CD8-positive, alpha-beta memory T cell (primary cell): ENCODE measurements at places on chromosomes 16 and 17. TPM values are rescaled to one million over a fixed set of nuclear protein-coding genes. Genes with fewer than 3 reads are reported as not detected.

The PTRH2 gene
- 15.9 TPM for polyA plus RNA-seq

DNA sequence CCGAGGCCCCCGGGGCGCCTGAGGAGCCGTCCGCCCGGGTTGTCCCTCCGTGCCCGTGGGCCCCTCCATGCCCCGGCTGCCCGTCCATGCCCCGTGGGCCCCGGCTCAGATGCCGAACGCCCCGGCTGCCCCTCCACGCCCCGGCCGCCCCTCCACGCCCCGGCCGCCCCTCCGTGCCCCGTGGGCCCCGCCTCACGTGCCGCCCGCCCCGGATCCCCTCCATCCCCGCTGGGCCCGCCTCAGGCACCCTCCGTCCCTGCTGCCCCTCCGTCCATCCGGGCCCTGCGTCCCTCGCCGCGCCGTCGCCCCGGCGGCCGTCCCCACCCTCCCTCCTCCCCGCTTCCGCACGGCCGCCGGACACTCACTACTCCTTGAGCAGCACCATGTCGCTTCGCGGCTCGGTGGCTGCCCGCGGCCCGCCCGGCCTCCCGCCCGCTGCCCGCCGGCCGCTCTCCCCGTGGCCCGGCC, 382 bp downstream of the PITPNA start:
- peak overlapping the region; percentile 55 for H3K4me3 ChIP-seq
- H3K4me1 ChIP-seq: peaks cover 25% of the 10 kb centered on the region
- no peak for DNase-seq
- no peaks in the 10 kb centered on the region for H3K36me3 ChIP-seq
- H3K27me3 ChIP-seq: no peaks in the 10 kb centered on the region
- peak overlapping the region; percentile 24 for H3K27ac ChIP-seq

DNA sequence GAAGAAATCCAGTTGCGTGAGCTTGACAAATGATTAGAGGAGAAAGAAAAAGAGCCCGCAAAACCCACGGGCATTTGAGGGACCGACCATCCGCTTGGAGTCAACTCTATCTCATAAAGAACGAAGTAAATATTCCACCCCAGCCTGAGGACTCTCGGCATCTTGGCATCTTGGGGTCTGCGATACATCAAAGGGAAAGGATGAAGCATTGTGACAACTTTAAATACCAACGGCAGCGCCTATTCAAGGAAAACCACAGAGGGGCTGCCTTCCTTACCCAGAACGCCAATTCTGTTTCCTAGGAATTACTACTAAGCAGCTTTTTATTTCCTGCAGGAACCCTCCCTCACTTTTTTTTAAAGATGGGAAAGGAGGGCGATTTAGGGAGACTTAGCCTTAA, 152.2 kb downstream of the FOXL1 start:
- H3K27me3 ChIP-seq: no peaks in the 10 kb centered on the region
- no peak overlapping the region for H3K27ac ChIP-seq
- no peaks in the 10 kb centered on the region for H3K4me1 ChIP-seq
- H3K36me3 ChIP-seq: no peaks in the 10 kb centered on the region

DNA sequence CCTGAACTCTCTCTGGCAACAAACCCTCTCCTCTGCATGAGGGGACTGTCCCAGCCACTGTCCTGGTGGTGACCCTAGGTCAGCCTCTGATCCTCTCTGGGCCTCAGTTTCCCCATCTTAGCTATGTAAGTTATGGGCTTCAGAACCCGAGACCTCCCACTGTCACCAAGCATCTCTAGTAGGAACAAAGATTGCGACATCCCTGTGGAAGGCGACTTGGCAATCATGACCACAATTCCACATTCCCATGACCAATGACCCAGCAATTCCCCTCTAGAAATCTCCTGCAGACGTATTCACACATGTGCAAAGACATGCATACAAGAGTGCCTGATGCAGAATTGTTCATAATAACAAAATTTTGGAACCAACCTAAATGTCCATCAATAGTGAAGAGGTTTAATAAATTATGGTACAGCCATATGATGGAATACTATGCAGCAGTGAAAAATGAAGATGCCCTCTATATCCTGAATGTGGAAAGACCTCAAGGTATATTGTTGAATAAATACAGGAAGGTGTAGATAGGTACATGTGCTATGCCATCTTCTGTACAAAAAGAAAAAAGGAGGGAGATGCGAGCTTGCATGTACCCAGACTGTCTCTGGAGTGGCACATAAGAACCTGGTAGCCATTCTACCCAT, 21.2 kb downstream of the CNGB1 start:
- H3K4me1 ChIP-seq: no peaks in the 10 kb centered on the region
- H3K36me3 ChIP-seq: no peaks in the 10 kb centered on the region
- no peak for DNase-seq
- H3K27me3 ChIP-seq: no peaks in the 10 kb centered on the region
- H3K4me3 ChIP-seq: no peak overlapping the region
